Stimulated activated CD8-positive, alpha-beta memory T cell treated with anti-CD3 and anti-CD28 coated beads, Interleukin-15, amount 100 ng/mL, for 1 hour (primary cell): ENCODE measurements at places on chromosomes 13 and 19.

DNA sequence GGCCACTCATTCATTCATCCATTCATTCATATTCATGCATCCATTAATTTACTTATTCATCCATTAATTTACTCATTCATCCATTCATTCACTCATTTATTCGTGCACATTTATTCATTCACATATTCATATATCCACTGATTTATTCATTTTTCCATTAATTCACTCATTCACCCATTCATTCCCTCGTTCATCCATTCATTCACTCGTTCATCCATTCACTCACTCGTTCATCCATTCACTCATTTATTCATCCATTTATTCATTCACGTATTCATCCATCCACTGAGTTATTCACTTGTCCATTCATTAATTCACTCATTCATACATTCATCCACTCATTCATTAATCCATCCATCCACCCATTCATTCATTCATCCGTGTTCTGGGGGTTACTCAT, 35.8 kb upstream of the OLFM2 start:
- DNase-seq = no peak

DNA sequence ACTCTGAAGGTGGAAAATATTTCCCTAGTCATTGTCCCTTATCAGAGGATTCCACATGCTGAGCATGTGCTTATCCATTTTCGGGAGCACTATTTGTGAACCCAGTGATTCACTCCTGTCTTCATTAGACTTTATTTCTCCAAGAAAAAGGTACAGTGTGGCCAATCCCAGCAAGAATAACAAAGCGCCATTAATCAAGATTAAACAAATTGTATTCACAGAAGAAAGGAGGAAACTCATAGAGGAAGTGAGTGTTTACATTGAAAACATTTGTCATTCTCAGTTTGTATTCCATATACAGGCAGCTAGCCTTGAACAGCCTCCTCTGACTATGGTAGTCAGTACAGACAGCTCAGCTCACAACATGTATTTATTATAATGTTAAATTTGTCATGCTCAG, 1669.9 kb upstream of the SPRY2 start:
- DNase-seq = no peak

DNA sequence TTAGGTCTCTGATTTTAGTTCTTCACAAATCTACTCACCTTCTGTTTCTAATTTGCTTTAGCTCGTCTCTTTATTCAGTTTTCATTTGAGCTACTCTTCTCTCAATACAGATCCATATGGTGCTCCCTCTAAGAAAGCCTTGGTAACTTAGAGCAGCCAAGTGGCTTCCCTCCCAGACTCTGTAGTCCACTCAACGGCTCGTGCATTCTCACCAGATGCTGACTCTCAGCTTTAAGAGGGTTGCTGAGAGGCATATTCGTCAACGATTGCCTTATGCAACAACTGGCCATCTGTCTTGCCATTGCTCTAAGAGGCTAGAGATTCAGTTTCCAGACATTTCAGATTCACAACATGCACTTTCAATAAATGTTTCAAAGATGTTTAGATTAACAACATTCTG, 785.8 kb upstream of the SLC10A2 start:
- no peak for DNase-seq

GRCh38 chr13:107392205-107392604, 823.1 kb downstream of the LIG4 start:
- DNase-seq = no peak

DNA sequence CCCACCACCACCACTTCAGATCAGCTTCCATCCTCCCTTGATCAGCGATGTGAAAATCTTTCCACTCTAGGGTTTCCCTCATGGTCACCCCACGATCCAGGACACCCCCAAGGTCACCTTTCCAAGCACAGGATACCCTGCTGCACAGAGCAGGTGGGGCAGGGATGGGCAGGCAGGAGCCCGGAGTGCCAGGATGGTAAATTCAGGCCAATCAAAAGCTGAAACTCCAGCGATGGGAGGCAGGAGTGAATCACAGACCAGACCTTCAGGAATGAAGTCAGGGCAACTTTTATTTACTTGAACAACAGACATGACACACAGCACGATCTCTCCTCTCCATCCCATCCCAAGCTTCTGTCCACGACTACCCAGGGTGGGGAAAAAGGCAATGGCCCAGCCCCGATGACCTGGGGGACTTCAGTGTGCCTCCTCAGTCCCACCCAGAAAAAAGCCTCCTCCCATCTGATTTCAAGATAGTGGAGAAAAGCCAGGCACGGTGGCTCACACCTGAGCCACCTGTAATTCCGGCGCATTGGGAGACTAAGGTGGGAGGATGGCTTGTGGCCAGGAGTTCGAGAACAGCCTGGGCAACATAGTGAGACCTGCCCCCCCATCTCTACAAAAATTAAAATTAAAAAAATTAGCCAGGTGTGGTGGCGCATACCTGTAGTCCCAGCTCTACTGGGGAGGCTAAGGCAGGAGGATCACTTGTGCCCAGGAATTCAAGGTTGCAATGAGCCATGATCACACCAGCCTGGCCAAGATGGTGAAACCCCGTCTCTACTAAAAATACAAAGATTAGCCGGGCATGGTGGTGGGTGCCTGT, 39.2 kb downstream of the ZSWIM4 start:
- DNase-seq = no peak

DNA sequence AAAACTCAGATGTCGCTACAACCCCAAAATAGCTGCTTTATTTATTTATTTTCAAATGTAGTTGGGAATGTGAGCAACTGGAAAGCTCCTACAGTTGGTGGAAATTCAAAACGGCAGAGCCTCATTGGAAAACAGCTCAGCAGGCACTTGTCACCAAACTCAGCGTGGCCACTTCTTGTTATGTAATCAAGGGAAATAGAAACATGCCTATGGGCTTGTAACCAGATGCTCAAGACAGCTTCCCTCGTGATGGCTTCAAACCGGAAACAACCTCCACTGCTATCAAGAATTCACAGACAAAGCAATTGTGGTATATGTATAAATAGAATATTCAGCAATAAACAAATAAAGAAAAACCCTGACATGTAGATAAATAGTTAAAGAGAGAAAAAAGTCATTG, 627.8 kb upstream of the SLC10A2 start:
- DNase-seq = no peak

DNA sequence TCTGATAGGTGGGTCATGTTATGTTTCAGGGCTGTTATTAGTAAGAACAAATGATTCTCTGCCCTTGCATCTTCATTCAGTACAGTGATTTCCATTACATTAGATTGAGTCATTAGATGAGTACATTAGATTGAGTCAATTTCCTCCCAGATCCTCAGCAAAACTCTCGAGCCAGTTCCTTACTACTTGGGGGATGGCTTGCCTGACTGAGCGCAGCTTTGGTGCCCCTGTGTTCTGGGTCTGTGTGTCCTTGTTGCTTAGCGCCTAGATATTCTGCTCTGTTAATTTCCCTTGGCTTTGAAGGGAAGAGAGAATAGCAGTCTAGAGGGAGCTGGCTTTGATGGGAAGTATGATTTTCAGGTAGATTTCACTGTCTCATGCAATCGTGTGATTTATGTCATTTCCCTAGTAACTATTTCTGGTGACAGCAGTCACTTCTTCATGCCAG, 19.1 kb upstream of the SCEL start:
- no peak for DNase-seq

DNA sequence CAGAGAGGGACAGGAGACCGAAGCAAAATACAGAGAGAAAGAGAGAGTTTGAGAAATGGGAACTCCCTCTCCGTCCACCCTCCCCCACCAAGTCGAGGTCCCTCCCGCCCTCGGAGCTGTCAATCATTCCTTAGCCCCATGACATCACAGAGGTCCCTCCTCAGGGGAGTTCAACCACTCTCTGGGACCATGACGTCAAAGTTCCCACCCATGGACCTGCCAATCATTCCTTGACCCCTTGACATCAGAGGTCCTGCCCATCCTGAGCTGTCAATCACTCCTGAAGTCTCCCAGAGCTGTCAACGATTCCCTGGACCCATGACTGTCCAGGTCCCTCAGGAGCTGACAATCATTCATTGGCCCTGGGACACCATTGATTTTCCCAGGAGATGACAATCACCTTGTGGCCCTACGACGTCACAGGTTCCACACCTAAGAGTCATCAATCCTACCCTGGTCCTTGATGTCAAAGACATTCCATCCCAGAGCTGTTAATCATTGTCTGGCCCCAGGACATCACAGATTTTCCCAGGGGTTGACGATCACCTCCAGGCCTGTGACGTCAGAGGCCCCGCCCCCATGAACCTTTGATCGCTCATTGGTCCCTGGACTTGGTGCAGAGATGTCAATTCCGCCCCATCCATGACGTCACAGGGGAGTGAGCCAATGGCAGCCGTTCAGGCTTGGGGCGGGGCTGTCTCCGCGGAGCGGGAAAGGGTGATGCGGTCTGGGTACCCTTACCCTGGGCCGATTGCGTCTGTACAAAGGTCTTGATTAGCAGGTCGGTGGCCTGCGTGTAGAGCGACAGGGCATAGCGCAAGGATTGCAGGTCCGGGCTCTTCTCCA, 61.7 kb downstream of the COLGALT1 start:
- DNase-seq = no peak
